ENCODE measurements at places on chromosomes 11 and 22.
A peak's percentile ranks its signal among the peaks of the same experiment; 100 is the strongest.

GRCh38 chr11:83436855-83437254 is 150.7 kb upstream of the CCDC90B start:
- DNase-seq: no peak

GRCh38 chr11:31844351-31844750 is 33.2 kb upstream of the PAX6 start:
- DNase-seq: no peak

- no peak for DNase-seq
Measured at GRCh38 chr11:36240801-36241200, 48.4 kb downstream of the COMMD9 start.

GRCh38 chr22:19930551-19931486 is 10.8 kb upstream of the COMT start:
- DNase-seq: no peak

DNA sequence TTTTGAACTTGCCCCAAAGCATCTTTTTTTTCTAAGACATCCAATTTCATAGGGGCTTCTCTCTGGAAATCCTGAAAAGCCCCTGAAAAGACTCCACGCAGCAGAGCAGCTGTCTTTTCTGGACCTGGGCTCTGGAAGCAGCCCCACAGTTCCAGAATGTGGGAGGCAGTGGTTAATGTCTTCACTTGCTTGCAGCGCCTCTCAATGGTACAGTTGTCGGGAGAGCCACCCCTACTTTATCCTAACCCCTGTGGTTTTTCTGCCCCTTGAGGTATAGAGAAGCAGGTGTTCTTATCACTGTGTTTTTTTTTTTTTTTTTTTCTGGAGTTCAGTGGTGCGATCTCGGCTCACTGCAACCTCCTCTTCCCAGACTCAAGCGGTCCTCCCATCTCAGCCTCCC is 83.4 kb upstream of the SORL1-AS1 start:
- DNase-seq: no peak

GRCh38 chr11:45532546-45532945 is 132.9 kb downstream of the CHST1 start:
- no peak for DNase-seq

DNA sequence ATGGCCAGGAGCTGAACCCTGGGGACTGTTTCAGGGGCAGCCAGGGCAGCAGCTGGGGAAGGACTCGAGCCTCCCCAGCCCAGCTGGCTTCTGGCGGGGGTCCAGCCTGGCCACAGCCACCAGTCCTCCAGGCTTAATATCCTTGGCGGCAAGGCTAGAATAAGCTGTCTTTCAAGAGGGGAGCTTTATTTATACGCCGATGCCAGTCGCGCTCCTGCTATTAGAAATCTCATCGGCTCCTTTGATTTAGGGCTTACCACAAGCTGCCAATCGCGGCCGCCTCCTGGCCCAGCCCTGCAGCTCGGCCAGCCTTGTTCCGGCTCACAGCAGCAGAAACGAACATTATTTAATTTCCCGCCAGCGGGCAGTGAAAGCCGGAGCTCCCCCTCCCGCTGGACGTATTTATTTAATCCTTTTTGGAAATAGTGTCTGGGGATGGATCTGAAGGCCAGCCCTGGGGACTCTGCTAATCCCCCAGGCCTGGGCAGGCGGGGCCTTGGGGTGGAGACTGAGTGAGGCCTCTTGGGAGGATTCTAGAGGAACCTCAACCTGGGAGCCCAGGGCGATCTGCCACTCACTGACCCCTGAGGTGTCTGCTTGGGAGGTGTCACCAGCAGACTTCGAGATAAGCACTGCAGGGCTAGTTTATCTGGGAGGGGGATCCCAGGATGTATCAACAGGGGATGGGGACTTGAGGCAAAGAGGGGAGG is 363.1 kb downstream of the MN1 start:
- DNase-seq: no peak

GRCh38 chr11:70751142-70751734 is 352.9 kb downstream of the CTTN start:
- DNase-seq: no peak

- DNase-seq: peak; percentile 48
Measured at GRCh38 chr22:47618180-47619010, 855.9 kb downstream of the TBC1D22A start.

- DNase-seq: no peak
Measured at GRCh38 chr11:79697905-79698304, 257.1 kb upstream of the TENM4 start.

GRCh38 chr22:43136255-43136654 is 6.9 kb downstream of the MCAT start:
- DNase-seq: peak; percentile 81

DNA sequence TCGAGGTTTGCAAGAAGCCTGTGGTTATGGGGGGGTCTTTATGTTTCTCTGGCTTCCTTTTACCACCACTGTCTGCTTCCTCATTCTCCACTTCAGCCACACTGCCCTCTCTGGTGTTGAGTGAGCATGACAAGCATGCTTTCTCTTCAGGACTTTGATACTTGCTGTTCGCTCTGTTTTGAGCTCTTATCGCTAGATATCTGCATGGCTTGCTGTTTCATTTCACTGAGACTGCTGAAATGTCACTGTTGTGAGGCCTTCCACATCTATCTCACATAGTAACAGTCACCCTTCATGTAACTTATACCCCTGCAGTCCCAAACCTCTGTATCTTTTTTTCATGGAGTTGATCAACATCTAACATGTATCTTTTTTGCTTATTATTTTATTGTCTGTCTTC is 59.8 kb downstream of the TMEM135 start:
- peak; percentile 77 for DNase-seq

GRCh38 chr11:101091781-101092180 is 37.8 kb downstream of the PGR start:
- no peak for DNase-seq

DNA sequence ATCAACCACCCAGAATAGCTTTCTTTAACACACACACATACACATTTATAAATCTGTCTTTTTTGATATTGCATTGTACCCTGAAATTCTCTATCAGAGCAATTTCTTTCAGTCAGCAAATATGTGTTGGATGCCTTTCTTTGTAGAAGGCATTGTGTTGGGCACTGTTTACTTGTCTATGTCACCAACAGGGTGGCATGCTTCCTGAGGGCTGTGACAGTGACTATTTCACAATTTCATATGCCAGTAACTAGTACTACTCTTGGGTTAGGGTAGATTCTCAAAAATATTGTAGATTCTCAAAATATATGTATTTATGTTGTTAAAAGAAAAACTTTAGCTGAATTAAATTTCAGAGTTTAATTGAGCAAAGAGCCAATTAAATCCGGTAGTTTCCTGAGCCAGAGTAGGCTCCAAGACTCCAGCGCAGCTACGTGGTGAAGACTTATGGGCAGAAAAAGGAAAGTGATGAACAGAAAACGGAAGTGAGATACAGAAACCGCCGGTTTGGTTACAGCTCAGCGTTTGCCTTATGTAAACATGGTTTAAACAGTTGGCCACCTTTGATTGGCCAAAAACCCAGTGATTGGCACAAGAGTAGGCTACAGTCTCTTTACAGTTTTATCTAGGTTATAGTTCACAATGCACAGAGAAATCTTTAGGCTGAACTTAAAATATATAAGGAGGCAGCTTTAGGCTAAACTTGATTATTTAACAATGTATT is 723.3 kb downstream of the NTM start:
- DNase-seq: no peak

- peak; percentile 23 for DNase-seq
Measured at GRCh38 chr22:49209452-49210195, 618.0 kb downstream of the BRD1 start.

DNA sequence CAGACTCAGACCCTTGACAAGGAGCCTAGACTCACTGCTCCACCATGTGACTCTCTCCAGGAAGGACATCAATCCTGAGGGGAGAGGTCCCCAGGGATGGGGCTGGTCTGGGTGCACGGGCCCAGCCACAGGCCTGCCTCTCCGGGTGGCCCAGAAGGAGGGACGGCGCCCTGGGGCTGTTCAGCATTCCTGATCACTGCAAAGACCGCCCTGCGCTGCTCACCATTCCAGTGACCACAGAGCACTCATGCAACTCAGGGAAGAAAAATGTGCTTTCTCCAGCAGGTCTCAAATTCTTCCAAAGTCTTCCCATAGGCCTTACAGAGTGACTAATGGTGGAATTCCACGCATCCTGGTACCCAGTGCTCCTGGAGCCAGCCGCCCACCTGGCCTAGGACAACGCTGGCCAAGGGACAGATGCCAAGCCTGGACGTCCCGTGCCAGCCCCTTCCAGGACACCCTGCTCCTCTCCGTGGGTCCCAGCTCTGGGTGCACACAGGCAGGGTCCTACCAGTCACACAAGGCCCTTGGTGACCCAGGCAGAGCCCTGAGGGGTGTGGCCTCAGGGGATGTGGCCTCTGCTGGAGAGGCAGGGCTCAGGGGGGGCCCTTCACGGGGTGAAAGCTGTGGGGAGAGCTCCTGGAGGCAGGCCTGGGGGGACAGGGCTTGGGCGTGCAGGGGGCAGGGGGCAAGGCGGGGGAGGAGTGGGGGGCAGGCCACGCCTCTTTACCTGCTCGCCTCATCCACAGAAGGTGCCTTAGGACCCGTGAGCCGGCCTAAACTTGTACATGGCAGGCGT is 178.8 kb downstream of the IGLL1 start:
- peak; percentile 99 for DNase-seq

- DNase-seq: no peak
Measured at GRCh38 chr11:35765211-35765610, 102.6 kb downstream of the TRIM44 start.

GRCh38 chr11:67576735-67577475 is 6.7 kb upstream of the GSTP1 start:
- no peak for DNase-seq

DNA sequence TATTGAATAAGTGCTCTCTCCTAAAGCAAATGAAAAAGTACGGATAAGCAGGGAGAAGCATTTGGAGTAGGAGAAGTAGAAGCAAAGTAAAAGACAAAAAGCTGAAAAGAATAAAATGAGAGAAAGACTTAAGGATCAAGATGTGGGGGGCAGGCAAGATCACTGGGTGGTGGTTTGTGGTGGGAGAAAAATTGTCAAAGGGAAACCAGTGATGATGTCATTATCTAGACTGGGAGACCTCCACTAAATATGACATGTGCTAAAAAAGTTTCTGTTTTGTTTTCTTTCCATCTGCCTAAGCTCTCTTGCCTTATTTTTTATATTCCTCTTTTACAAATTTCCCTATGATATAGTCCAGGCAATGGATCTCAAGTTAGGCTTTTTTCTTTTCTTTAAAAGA is 14.8 kb upstream of the MAML2 start:
- DNase-seq: no peak

DNA sequence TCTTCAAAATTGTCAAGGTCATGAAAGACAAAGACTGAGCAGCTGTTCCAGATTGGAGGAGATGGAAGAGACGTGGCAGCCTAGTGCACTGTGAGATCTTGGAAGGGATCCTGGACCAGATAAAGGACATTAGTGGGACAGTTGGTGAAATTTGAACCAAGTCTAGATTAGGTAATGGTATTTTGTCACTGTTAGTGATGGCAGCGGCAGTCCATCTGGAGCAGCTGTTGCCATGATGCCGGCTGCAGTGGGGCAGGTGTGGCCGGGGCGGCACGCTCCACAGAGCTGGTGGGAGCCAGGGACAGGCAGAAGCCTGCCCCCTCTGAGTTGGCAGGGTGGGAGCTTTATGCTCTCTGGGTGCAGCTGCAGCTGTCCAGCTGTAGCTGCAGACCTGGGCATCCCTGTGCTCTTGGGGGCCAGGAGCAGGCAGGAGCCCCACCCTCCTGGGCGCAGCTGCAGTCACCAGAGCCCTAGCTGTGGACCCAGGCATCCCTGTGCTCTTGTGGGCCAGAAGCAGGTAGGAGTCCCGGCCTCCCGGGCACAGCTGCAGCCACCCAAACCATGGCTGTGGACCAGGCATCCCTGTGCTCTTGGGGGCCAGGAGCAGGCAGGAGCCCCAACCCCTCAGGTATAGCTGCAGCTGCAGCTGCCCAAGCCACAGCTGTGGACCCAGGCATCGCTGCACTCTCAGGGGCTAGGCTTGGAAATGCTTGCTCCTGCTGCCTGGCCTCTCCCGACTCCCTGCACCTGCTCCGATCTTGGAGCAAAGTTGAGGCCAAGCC is 20.7 kb downstream of the DIXDC1 start:
- no peak for DNase-seq

- DNase-seq: no peak
Measured at GRCh38 chr22:25876871-25877270, 134.9 kb downstream of the MYO18B start.

GRCh38 chr11:60221181-60221580 is 21.8 kb downstream of the MS4A4E start:
- DNase-seq: no peak

DNA sequence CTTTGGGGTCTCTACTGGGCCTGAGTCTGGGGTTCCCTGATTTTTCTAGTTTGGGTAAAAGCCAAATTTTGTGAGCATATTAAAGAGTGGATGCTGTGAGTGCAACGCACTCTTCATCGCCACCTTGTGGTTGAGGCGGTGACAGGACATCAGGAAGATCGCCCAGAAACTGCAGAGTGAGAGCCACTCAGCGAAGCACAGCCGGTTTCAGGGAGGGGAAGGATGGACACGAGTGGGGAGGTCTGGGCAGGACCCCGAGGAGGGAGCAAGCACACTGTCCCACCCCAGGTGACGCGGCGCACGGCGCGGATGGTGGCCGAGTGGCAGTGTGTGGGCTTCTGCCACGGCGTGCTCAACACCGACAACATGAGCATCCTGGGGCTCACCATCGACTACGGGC is 9.1 kb downstream of the SELENOO start:
- DNase-seq: no peak

DNA sequence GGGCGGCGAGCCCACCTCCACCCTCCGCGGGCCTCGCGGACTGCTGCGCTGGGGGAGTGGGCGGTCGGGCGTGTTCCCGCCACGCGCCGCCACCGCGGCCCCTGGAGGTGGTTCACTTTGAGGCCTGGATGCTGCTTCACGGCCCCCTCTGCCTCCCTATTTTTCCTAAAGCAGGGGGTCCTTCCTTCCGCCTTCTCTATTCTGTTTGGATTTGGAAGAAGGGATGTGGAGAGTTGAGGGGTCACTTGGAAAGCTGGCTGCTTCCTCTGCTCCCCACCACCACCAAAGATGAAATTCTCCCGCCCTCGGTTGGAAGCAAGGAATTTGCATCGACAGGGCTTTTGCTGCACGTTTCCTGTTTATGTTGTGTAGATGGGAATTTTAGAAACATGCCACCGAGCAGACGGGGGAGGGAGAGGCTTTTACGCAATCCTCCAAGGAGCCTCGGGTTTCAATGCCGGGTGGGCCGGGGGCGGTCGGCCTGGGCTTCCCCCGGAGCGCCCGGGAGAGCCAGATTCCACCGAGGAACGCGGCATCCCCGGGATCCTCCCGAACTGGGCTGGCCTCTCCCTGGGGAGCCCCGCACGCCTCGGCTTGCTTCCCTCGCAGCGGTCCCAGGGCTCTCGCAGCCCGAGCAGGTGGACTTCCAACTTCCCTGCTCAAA is 403 bp upstream of the SBF2 start:
- DNase-seq: peak; percentile 80

GRCh38 chr11:118033443-118033842 is 43.4 kb upstream of the TMPRSS4 start:
- DNase-seq: no peak

GRCh38 chr11:57094181-57094935 is 87.4 kb upstream of the LRRC55 start:
- DNase-seq: no peak

GRCh38 chr22:47230251-47230650 is 467.8 kb downstream of the TBC1D22A start:
- no peak for DNase-seq

- peak; percentile 83 for DNase-seq
Measured at GRCh38 chr11:94656968-94657367, 89.8 kb downstream of the PIWIL4 start.

All from islet precursor cell (in vitro differentiated cells).